Aorta (tissue), 5 donors: ENCODE measurements at places on chromosomes 4 and X. TPM values are rescaled to one million over a fixed set of nuclear protein-coding genes. Genes with fewer than 3 reads are reported as not detected.

GRCh38 chrX:24014388-24015018, 12.5 kb downstream of the KLHL15 start:
- H3K36me3 ChIP-seq, result no peaks in the 10 kb centered on the region
- DNase-seq, result no peak
- no peaks in the 10 kb centered on the region for H3K27me3 ChIP-seq
- H3K27ac ChIP-seq, result no peak overlapping the region
- no peaks in the 10 kb centered on the region for H3K4me1 ChIP-seq
- no peak overlapping the region for H3K4me3 ChIP-seq

- no peak overlapping the region for H3K27ac ChIP-seq
- no peak overlapping the region for H3K4me3 ChIP-seq
- H3K36me3 ChIP-seq, result no peaks in the 10 kb centered on the region
Measured at GRCh38 chrX:42129022-42129940, 205.9 kb upstream of the CASK start.

GRCh38 chrX:153463031-153463430, 7.3 kb downstream of the HAUS7 start:
- H3K36me3 ChIP-seq, result no peaks in the 10 kb centered on the region
- H3K27me3 ChIP-seq, result no peaks in the 10 kb centered on the region
- DNase-seq, result no peak
- H3K4me1 ChIP-seq, result no peaks in the 10 kb centered on the region
- H3K27ac ChIP-seq, result no peak overlapping the region

GRCh38 chr4:77031544-77031943, 44.2 kb downstream of the CCNI start:
- H3K4me3 ChIP-seq, result no peak overlapping the region
- no peaks in the 10 kb centered on the region for H3K36me3 ChIP-seq
- H3K4me1 ChIP-seq, result no peaks in the 10 kb centered on the region
- no peak for DNase-seq
- H3K27me3 ChIP-seq, result no peaks in the 10 kb centered on the region

DNA sequence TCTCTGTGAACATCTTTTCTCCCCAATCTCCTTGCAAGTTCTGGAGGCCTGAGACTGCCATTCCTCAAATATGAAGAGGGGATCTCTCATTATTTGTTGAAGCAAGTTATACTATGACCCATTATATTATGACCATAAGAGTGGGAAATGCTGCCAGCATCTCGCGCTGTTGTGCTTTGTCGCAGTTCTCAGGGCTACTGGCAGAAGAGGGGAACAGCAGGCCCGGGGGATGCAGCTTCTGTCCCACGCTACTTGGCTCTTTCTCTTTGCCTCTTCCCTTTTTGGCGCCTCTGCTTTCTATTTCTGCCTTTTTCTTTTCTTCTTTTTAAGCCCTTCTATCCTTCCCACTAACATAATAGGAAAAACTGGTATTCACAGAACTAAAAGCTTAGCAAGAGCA, 64.2 kb downstream of the GEMIN8 start:
- no peaks in the 10 kb centered on the region for H3K27me3 ChIP-seq
- no peak overlapping the region for H3K27ac ChIP-seq
- H3K36me3 ChIP-seq, result no peaks in the 10 kb centered on the region
- no peak overlapping the region for H3K4me3 ChIP-seq

GRCh38 chrX:68685685-68686084, 38.2 kb downstream of the STARD8 start:
- H3K36me3 ChIP-seq, result no peaks in the 10 kb centered on the region
- no peaks in the 10 kb centered on the region for H3K4me1 ChIP-seq
- no peak overlapping the region for H3K4me3 ChIP-seq
- no peak for DNase-seq
- no peak overlapping the region for H3K27ac ChIP-seq
- no peaks in the 10 kb centered on the region for H3K27me3 ChIP-seq

- no peak for DNase-seq
- no peaks in the 10 kb centered on the region for H3K4me1 ChIP-seq
- H3K4me3 ChIP-seq, result no peak overlapping the region
- H3K27me3 ChIP-seq, result no peaks in the 10 kb centered on the region
- no peaks in the 10 kb centered on the region for H3K36me3 ChIP-seq
Measured at GRCh38 chrX:27445438-27445837, 17.7 kb downstream of the PPP4R3C start.

- H3K4me1 ChIP-seq, result no peaks in the 10 kb centered on the region
- DNase-seq, result no peak
- H3K27ac ChIP-seq, result no peak overlapping the region
- H3K4me3 ChIP-seq, result no peak overlapping the region
- H3K36me3 ChIP-seq, result peaks cover 12% of the 10 kb centered on the region
Measured at GRCh38 chr4:118816538-118817177, 19.3 kb downstream of the SEC24D start.

DNA sequence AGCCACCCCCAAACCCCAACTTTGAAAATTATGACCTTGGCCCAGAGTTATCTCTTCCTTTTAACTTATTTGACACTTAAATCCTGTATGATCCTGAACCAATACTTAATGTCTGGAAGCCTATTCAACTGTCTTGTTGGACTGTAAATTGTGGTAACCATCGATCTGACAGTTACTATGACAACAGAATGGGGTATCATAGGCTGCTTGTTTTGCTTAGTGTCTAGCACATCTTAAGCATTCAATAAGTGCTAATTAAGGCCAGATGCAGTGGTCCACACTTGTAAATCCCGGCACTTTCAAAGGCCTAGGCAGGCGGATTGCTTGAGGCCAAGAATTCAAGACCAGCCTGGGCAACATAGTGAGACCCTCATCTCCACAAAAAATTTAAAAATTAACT, 175.0 kb downstream of the APBB2 start:
- H3K27ac ChIP-seq, result no peak overlapping the region
- DNase-seq, result no peak
- H3K27me3 ChIP-seq, result no peaks in the 10 kb centered on the region
- H3K4me3 ChIP-seq, result no peak overlapping the region
- H3K36me3 ChIP-seq, result no peaks in the 10 kb centered on the region

- H3K36me3 ChIP-seq, result peaks cover 5% of the 10 kb centered on the region
- no peak overlapping the region for H3K4me3 ChIP-seq
- no peaks in the 10 kb centered on the region for H3K27me3 ChIP-seq
- H3K4me1 ChIP-seq, result no peaks in the 10 kb centered on the region
Measured at GRCh38 chr4:7766661-7767345, 172.9 kb downstream of the AFAP1 start.

DNA sequence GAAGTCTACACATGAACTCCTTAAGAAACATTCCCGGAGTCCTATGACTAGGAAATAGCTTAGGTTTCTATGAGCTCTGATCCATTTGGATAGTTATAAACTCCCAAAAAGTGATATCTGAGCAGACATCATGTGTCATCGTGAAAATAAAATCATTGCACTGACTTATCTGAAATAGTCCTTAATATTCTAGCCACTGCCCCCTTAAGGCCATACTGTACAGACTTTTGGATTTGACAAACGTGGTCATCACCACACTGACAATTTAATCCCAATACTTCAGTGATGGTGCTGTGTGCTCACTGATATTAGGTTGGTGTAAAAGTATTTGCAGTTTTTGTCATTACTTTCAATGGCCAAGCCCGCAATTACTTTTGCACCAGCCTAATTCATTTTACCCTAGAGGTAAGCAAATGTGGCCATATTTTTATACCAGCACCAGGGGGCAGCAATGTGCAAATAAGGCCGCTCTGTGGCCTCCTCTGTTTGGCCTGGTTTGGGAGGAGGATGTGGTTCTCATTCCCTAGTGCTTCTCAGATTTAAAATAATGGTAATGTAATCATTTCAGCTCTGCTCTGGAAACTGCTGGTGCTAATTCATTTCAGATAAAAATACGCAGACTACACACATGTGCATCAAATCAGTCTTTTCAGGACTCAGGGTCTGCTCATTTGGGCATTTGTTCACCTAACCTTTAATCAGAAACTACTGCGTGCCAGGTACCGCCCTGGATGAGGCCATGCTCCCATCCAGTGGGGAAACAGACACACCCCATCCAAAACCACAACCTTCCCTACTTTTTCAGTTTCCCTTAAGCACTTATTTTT, 196.4 kb upstream of the C1QTNF7 start:
- peaks cover 5% of the 10 kb centered on the region for H3K4me1 ChIP-seq
- H3K27me3 ChIP-seq, result no peaks in the 10 kb centered on the region
- H3K27ac ChIP-seq, result peak overlapping the region; percentile 58
- H3K36me3 ChIP-seq, result peaks cover 5% of the 10 kb centered on the region
- peak; percentile 87 for DNase-seq

DNA sequence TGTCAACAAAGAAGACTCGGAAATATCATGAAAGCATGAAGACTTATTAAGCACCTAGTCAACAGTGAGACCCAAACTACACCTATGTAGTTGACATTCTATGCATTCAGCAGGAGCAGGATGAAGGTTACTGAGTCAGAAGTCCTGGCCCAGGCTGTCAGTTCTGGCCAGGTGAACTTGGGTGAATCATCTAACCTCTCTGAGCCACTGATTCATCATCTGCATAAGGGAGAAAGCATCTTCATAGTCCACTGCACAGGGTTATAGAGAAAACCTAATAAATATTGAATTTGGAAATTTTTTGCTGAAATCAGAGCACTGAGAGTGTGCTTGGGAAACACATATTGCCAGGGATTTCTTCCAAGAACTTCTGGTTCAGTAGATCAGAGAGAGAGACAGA, 296.0 kb upstream of the SFRP2 start:
- no peak overlapping the region for H3K27ac ChIP-seq
- H3K27me3 ChIP-seq, result no peaks in the 10 kb centered on the region
- no peaks in the 10 kb centered on the region for H3K36me3 ChIP-seq
- no peaks in the 10 kb centered on the region for H3K4me1 ChIP-seq
- H3K4me3 ChIP-seq, result no peak overlapping the region

DNA sequence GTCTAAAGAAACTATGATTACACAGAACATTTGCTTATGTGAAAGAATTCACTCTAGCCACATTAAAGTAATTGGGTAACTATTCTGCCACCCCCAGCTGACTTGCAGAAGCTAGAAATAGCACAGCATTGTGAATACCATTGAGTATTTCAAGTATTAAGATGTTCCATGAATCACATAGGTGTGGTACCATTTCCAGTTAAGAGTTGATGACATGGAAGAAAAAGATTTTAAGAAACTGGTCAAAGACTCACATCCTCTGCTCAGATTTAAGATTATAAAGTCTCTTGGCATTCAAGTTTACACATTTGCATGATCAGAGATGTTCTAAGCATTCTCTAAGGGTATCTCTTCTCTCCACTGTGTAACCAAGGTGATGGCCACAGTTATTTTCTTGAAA, 287.5 kb downstream of the CAMK2D start:
- no peak overlapping the region for H3K4me3 ChIP-seq
- H3K27ac ChIP-seq, result no peak overlapping the region
- peaks cover 11% of the 10 kb centered on the region for H3K4me1 ChIP-seq
- H3K27me3 ChIP-seq, result no peaks in the 10 kb centered on the region
- peaks cover 2% of the 10 kb centered on the region for H3K36me3 ChIP-seq
- DNase-seq, result no peak

DNA sequence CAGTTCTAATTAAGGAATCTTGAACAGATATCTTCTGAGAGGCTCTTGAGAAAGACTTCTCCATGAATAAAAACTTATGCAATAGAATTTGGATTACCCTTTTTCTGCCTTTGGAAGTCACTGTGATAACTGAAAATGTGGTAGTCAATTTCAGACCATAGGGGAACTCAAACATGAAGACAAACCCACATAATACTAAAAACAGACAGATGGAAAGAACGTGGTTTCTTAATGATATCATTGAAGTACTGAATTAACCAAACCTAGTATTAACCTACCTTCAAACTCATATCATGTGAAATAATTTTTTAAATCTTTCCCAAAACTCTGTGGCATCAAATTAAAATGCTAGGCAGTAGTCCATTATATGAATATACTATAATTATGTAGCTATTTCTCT, 153.5 kb downstream of the CAMK2D start:
- H3K27ac ChIP-seq, result no peak overlapping the region
- H3K4me3 ChIP-seq, result no peak overlapping the region
- no peaks in the 10 kb centered on the region for H3K27me3 ChIP-seq
- H3K36me3 ChIP-seq, result no peaks in the 10 kb centered on the region
- H3K4me1 ChIP-seq, result no peaks in the 10 kb centered on the region

DNA sequence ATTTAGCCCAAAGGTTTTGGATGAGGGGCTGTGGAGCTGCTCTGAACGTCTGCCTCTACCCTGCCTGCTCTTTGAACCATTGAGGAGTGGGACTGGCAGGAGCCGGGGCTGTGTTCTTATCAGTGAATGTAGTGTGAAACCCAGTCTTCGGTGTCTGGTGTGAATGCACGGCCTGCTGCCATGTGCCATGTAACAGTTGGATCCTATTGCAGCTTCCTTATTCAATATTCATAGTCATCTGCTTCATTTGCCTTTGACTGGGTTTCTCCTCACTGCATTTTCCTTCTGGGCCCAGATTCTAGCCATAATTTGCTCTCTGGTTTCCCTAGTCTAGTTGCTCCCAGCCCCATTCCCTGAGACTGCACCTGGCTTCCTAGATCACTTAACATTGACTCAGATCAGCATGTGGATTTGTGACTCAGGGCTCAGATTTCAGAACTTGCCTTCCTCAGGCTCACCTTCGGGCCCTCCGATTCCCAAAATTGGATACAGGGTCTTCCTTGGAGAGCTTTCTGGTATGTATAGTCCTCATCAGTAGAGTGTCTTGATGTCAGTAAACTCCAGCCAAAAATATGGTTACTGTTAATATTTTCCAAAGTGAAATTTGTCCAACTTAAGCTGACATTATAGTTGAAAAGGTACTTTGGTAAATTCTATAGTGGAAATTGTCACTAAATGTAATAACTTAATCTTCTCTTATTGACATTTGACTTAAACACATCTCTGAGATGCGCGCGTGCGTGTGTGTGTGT, 94.0 kb upstream of the DDIT4L start:
- peaks cover 2% of the 10 kb centered on the region for H3K4me1 ChIP-seq
- no peak for DNase-seq

- H3K27me3 ChIP-seq, result no peaks in the 10 kb centered on the region
- H3K27ac ChIP-seq, result no peak overlapping the region
- no peaks in the 10 kb centered on the region for H3K36me3 ChIP-seq
- H3K4me1 ChIP-seq, result no peaks in the 10 kb centered on the region
- no peak for DNase-seq
Measured at GRCh38 chr4:74675673-74676279, 118.5 kb downstream of the BTC start.

DNA sequence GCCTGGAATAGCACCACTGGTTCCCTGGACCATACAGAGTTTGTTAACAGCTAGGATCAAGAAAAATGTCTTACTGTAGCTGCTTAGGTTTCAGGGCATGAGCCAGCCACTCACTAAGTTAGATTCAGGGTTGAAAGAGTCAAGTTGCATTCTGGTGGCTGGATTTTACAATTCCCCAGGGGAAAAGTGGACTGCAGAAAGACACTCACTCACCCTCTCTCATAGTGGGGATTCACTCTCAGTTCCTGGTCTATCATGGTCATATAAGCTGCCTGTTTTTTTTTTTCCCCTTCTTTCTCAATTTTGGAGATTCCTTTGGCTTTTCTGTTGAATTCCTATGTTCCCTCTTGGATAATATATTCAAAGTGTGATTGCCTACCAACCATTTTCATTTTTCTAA, 744.2 kb upstream of the GRIA3 start:
- DNase-seq, result no peak
- H3K27me3 ChIP-seq, result no peaks in the 10 kb centered on the region
- no peak overlapping the region for H3K4me3 ChIP-seq
- no peak overlapping the region for H3K27ac ChIP-seq
- no peaks in the 10 kb centered on the region for H3K4me1 ChIP-seq

GRCh38 chr4:7857238-7857701, 82.4 kb downstream of the AFAP1 start:
- no peak overlapping the region for H3K27ac ChIP-seq
- H3K36me3 ChIP-seq, result no peaks in the 10 kb centered on the region
- no peak for DNase-seq
- H3K4me1 ChIP-seq, result peaks cover 2% of the 10 kb centered on the region
- H3K4me3 ChIP-seq, result no peak overlapping the region
- H3K27me3 ChIP-seq, result no peaks in the 10 kb centered on the region

ETNPPL gene
- total RNA-seq, result not detected

SMAD1 gene
- total RNA-seq, result 18.1 TPM

FGFR3 gene
- 4.0 TPM for total RNA-seq

PPBP gene
- total RNA-seq, result 0.57 TPM

NMU gene
- total RNA-seq, result not detected

KIT gene
- 9.6 TPM for total RNA-seq

SPATA4 gene
- total RNA-seq, result not detected

GATA1 gene
- total RNA-seq, result 0.57 TPM

MFAP3L gene
- total RNA-seq, result 10.1 TPM
